ENCODE measurements at places on chromosomes 16 and 17.
A peak's percentile ranks its signal among the peaks of the same experiment; 100 is the strongest.

DNA sequence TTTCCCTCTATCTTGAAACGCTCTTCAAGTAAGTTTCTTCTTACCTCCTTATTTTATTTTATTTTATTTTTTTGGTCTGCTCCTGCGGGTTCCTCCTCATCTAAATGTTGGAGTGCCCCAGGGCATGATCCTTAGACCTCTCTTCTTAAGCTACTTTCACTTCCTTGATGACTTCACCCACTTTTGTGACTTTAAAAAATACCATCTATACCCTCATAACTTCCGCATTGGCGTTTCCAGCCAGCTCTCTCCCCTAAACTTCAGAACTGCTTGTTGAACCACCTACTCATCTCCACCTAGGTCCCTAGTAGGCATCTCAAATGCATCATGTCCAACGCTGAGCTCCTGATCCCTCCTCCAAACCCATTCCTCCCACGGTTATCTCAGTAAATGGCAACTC is 51.4 kb upstream of the NFAT5 start:
- no peak for DNase-seq

- no peak for DNase-seq
These were observed 5.8 kb upstream of the ABCA9 start for GRCh38 chr17:69066482-69066881.

DNA sequence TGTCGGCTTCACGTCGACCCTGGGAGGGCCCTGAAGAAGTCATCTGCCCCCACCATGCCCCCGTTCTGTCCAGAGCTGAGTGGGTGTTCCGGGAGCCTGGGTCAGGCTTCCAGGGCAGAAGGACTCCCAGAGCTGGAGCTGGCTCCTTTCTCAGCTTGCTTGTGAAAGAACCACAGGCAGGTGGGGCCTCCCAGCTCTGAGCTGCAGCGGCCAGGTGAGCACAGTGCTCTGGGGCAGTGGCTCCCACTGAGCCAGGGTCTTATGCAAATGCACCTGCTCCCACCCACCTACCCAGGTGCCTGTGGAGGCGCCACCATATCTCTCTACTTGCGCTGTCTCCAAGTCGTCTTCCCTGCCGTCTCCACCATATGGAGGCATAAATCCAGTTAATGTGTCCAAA is 140.0 kb upstream of the RPL38 start:
- DNase-seq = no peak

DNA sequence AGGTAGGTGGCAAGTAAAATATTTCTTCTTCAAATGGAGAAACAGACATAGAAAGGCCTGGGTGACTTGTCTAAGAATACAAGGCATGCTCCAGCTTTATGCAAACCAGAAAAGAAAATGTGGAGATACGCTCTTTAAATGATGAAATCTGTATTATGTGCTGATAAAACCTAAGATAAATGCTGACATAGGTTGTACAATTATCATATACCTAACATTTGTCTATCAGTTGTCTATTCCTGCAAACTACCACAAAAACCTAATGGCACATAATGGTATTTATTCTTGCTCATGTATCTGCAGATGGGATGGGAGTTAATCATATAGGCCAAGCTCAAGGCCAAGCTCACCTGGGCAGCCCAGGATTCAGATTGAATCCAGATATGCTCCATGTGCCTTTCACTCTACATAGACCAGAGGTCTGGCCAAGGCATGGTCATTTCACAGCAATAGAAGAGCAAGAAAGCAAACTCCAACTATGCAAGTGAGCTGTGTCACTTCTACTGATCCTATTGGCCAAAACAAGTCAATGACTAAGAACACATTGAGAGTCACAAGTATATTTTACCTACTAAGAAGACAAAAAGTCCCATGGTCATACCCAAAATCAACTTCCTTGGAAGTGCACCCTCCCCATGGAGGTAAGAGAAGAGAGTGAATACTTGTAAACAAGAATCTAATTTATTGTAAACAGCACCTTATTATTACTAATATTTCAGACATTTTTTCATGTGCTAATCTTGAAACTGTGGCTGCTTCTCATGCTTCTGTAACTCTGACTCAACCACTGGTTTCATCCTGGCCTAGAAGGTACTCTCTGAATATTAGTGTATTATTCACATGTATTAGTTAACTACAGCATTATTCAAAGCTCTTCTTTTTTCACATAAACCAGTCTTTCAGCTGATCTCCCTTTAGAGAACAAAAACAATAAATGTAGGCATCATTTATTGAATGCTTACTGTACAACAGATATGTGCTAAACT is 270.7 kb upstream of the SOX9 start:
- no peak for DNase-seq

DNA sequence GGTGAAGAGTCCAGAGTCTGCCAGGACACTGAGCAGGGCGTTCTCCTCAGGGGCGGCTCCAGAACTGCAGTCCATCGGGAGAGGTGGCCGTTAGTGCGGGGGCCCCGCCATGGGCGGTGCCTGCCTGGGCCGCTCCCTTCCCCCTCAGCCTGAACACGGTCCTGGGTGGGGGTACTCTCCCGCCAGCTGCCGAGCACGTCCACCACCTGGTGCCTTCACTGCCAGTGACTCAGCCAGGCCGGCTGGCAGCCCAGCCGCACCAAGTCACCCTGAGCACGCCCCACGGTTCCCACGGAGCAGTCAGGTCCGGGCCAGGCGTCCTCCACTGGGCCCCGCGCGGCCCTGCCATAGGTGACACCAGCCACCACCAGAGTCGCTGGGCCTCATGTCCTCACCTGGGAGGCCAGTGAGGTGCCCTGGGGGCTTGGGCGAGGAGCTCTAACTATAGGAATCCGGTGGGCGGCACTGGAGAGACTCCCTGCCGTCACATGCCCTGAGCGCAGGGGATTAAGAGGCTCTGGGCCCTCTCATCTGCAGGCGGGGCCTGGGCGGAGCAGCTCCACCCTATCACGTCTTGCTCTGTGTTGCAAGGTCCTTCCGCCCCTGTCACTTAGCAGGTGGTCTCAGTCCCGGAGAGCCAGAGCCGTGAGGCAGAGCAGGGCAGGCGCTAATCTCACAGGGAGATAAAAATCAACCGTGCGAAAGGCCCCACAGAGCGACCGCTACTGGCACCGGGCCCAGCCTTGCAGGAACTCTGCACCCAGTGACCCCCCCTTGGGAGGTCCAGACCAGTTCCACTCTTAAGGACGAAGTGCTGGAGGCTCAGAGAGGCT is 14.3 kb downstream of the PIEZO1 start:
- peak; percentile 73 for DNase-seq

- DNase-seq = no peak
These were observed 296.2 kb downstream of the SEC14L1 start for GRCh38 chr17:77437017-77437416.

GRCh38 chr16:25586826-25587225 is 104.9 kb upstream of the HS3ST4 start:
- DNase-seq = no peak

- DNase-seq = no peak
These were observed 174.9 kb downstream of the SEC14L1 start for GRCh38 chr17:77315551-77316190.

- no peak for DNase-seq
These were observed 4.7 kb upstream of the BEAN1 start for GRCh38 chr16:66422366-66422765.

GRCh38 chr16:28202147-28202746 is 9.5 kb downstream of the XPO6 start:
- DNase-seq = no peak

GRCh38 chr17:17090642-17091103 is 48.4 kb downstream of the MPRIP start:
- DNase-seq = no peak

DNA sequence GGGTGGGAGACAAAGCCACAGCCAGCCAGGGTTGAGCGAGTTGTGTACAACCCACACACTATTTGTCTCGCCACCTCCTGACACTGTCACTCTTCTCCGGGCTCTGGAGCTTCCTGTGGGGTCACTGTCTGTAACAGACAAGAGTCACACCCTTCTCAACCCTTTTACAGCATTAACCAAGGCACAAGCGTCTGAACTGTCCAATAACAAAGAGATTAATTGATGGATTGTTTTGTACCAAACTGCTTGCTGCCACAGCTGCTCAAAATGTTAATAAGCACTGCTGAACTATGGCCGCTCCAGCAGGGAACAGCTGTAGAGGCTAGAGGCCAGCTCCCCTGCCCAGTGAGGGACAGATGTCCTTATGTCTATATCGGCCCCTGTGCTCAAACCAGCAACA is 25.2 kb upstream of the HYDIN start:
- no peak for DNase-seq

GRCh38 chr17:35169835-35170363 is 22.3 kb downstream of the UNC45B start:
- no peak for DNase-seq

DNA sequence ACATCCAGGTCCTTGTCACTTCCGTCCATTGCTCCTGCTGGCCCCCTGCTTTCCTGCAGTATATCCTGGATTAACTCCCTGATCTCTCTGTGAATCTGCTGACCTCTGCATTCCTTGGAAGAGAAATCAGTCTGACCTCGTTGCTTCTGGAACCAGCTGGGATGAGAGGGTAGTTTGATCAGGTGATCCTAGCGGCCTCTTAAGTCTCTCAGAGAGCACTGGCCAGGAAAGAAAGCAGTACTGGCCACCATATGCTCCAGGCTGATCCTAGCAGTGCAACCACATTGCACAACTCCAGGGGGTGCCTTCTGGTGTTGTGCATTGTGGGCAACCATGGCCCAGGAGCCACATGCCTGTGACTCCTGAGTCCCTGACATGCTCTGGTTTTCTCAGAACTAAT is 79.2 kb downstream of the ARHGAP23 start:
- DNase-seq = no peak

DNA sequence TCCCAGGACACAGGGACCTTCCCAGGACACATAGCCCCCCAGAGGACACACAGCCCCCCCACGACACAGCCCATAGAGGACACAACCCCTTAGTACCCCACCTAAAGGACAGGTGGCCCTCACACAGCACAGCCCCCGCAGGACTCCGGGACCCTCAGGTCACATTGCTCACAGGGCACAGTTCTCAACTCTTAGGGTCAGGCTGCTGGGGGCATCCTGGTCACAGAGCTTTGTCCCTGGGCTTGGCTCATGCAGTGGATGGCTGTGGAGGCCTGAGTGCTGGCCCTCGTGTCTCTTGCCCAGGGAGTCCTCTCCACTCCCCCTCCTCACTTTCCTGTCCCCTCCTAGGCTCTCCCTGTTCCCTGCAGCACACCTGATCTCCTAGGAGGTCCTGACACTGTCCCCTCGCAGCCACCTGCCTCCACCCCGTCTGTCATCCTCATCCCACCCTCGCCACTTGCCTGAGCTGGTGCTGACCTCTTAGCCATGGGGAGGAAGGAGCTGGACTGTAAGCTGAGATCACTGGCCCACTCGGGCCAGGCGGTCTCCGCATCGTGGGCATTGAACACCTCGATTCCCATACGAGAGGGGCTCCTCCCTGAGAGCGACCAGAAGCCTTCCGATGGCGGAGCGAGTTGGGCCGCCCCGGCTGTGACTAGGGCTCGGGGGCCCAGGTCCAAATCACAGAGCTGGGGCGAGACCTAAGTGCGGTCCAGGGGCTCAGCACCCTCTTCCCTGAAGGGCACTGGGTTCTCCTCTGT is 1.4 kb upstream of the WDR45B start:
- DNase-seq = no peak

- no peak for DNase-seq
These were observed 123.7 kb downstream of the STX8 start for GRCh38 chr17:9451934-9452333.

DNA sequence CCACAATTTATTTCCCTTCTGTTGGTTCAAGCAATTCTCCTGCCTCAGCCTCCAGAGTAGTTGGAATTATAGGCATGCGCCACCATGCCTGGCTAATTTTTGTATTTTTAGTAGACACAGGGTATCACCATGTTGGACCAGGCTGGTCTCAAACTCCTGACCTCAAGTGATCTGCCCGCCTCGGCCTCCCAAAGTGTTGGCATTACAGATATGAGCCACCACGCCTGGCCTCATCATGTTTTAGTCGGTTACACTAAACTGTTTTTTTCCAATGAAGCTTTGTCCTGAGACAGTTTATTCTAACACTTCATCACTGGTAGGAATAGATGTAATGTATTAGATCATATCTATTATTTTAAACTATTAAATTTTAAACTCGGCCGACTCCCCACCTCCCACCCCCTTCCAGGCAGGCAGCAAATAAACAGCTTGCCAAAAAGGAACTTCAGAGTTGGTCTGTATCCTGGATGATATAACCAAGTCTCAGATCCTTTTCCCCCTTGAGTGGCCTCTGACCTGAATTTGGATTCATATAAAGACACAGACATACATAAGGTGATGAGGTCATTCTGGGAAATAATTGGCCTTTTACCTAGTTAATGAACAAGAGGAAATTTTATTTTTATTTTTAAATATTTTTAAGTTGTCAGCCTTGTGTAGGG is 18.4 kb upstream of the CORO6 start:
- DNase-seq = no peak

GRCh38 chr16:1394367-1394951 is 20.0 kb downstream of the UNKL start:
- no peak for DNase-seq

DNA sequence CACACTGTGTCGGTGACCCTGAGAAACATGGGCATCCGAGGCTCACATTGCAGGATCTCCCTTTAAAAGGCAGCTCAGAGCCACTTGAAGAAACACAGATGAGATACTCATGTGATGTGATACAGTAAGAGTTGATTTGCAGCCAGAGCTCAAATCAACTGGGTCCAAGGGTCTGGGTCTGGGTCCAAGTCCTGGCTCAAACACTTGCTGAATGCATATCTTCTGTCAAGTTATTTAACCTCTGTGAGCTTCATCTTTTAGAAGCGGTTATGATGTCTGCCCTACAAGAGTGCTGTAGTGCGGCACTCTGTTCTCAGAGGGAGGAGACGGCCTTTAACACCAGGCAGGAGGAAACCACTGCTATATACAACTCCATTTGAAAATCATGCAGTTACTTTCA is 6.4 kb downstream of the KRT38 start:
- DNase-seq = no peak

DNA sequence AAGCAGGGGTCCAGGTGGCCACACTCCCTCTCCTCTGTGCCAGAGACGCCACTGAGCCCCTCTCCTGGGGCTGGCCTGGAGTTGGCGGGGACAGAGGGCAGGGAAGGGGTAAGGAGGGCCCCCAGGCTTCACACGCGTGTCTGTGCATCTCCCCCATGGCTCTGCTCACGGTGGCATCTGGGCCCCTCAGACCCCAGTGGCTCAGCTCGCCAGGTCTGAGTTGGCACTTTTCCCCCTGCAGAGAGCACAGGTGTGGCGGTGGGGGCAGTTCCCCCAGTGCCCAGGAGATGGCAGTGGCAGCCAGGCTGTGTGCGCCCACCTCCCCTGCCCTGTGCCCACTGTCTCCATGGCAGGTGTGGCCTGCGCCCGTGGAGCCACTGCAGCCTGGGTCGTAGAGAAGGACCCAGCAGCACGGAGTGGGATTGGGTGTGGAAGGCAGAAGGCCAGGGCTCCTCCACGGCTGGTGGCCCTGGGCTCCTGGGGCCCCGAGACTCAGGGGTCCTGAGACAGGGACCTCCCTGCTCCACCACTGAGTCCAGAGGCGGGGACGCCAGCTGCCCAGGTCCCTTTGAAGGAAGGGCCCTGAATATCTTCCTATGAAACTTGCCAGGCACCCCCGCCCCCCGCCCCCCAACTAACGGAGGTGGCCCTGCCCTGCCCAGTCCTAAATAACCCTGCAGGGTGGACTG is 4.3 kb upstream of the APRT start:
- DNase-seq = peak; percentile 61

GRCh38 chr17:56599088-56599487 is 5.6 kb downstream of the NOG start:
- no peak for DNase-seq

- no peak for DNase-seq
These were observed 7.9 kb upstream of the SCNN1G start for GRCh38 chr16:23174622-23175021.

Measured in liver (tissue), 10 donors.